Stromal cell of bone marrow (primary cell): ENCODE measurements at places on chromosomes 2 and 18.
A peak's percentile ranks its signal among the peaks of the same experiment; 100 is the strongest.

DNA sequence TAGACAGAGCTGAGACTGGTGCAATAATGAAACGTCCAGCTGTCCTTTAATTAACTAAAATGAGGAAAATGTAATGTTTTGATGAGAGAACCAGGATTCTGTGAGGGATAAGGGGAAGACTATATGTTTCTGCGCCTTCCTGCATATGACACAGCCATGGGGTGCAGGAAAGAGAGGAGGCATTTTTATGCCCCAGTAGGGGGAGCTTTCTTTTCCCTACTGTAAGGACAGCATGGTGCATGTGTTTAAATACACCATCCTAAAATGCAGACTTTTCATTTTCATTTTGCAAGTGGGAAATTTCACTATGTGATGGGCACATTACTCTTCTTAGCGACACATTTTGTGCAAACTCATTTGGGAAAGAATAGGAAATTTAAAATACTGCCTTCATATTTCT lies 446.1 kb downstream of the ARHGAP15 start:
- no peak for DNase-seq

GRCh38 chr2:20231598-20232026 lies 6.7 kb upstream of the SDC1 start:
- DNase-seq, result no peak

DNA sequence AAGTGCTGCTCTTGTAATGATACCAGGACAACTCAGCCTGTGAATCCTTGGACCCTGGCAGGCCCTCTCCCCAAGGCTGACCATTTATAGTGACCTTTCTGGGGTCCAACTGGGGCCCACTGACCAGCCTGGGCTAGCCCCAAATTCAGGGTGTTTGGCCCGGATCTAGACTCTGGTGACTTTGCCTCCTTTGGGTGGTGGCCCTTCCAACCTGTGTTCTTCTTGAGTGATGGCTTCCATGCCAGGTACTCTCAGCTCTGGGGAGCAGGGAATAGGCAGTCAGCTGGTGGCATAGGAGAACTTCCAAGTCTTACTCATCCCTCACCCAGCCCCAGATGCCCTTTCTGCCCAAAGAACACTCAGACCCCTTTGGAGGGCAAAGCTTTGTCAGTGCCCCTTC lies 10.3 kb downstream of the MYO7B start:
- no peak for DNase-seq

DNA sequence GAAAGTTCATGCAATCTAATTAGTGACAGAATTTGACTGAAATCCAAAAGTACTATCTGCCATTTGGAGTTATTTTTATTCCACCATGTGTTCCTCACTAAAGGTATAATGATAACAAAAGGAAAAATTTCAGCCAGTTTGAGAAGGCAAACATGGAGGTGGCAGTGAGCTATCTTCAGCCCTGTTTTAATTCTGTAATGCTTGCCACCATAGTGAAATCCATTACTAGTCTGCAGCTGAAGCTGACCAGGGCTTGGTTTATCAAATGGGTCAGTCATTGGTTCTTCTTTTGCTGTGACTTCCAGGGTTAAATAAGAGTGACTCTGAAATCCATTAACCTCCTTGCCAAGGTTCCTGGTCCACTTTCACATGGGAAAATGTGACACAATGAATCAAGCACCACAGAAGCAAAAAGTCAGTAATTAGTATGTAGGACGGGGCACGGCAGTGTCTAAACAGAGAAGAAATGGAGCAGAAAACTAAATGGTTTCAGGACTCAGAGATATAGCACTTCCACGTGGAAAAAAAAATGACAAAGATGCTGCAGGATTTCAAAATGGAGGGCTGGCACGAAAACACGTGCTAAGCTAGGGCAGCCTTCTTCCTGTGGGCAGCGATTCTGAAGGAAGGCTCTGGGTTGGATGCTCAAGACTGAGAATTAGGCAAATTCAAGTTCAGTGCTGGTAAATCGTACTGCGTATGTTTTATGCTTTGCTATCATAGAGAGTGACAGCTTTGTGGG lies 87.2 kb downstream of the EPHA4 start:
- DNase-seq, result no peak

DNA sequence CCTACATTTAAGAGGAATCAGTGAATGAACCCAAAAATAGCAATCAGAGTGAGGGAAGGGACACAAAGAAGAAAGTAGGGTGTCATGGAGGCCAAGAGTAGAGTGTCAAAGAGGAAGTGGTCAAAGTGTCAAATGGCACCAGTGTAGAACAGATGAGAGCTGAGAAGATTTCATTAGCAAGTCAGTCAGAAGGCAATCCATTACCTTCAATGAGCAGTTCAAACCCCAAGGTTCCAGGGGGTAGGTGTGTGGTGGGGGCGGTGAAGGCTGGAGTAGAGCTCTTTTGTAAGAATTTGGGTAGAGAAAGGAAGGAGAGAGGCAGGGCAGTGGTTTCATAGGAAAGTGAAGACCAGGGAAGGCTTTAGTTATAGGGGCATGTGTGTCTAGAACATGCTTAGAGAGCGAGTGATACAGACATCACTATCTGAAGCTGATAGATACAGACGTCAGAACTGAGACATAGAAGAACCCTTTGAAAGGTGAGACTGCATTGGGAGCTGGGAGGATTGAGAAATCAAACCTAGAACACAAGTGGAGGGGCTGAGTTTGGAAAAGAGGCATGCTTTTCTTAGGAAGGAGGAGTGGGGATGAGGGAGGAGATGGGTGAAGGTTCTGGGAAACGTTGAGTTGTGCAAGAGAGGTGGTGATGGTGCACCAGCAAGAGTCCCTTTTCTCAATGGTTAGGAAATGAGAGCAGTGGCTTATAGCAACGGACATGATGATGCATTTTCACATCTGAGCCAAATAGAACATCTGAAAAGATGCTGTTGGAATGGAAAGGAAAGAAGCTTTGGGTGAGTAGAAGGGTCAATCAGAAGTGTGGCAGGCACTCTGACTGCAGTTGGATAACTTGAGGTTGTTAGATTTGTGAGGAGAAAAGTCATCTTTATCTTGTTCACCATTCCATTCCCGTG lies 48.9 kb upstream of the IL1RL1 start:
- DNase-seq, result no peak

DNA sequence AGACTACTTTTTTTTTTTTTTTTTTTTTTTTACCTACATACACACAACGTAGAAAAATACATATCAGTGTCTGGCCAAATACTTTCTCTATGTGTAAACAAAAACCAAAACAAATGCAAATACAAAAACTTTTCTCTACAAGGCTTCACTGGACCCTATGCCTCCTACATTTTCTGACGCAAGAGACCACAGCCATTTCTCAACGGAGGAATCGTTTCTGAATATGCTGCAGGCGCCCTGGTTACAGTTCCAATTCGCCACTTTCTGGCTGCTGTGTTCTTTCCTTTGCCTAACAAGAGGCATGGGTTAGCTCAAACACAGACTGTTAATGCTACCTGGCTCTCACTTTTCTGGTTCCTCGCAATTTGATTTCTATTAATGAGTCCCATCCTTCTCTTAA lies 96.4 kb downstream of the EPB41L3 start:
- no peak for DNase-seq

DNA sequence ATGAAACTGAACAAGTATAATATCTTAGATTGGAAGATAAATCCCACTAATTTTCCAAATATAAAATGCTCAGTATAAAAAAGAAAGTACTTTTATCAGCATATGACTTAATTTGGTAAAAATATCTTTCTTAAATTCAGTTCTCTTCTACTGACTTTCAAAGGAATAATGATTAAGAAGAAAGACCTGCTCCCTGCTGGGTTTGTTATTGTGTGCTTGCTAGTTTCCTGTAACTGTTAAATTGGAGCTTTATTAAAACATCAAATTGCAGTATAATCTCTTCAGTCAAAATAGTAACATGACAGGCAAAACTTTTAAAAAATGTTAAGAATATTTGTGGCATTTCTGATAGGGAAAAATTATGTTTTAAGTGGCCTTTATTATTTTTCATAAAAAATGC lies 1317.4 kb upstream of the CDH2 start:
- DNase-seq, result no peak

- no peak for DNase-seq
Measured at GRCh38 chr2:147927053-147927588, 82.3 kb downstream of the ACVR2A start.

GRCh38 chr2:181120625-181121024 lies 140.2 kb downstream of the UBE2E3 start:
- no peak for DNase-seq

DNA sequence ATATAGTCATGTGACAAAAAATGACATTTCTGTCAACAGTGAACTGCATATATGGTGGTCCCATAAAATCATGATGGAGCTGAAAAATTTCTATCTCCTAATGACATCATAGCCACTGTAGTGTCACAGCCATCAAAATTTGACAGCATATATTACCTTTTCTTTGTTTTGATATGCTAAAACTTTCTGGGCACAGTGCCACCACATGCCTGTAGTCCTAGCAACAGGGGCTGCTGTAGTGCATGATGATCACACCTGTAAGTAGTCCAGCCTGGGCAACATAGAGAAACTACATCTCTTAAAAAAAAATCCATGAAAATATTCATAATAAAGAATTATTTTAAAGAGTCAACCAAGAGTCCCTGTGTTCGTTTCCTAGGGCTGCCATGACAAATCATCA lies 155.5 kb upstream of the SERTAD2 start:
- DNase-seq, result no peak

GRCh38 chr2:187403568-187404260 lies 44.3 kb downstream of the CALCRL start:
- DNase-seq, result no peak

GRCh38 chr18:59308248-59308937 lies 10.1 kb downstream of the CPLX4 start:
- peak; percentile 41 for DNase-seq

DNA sequence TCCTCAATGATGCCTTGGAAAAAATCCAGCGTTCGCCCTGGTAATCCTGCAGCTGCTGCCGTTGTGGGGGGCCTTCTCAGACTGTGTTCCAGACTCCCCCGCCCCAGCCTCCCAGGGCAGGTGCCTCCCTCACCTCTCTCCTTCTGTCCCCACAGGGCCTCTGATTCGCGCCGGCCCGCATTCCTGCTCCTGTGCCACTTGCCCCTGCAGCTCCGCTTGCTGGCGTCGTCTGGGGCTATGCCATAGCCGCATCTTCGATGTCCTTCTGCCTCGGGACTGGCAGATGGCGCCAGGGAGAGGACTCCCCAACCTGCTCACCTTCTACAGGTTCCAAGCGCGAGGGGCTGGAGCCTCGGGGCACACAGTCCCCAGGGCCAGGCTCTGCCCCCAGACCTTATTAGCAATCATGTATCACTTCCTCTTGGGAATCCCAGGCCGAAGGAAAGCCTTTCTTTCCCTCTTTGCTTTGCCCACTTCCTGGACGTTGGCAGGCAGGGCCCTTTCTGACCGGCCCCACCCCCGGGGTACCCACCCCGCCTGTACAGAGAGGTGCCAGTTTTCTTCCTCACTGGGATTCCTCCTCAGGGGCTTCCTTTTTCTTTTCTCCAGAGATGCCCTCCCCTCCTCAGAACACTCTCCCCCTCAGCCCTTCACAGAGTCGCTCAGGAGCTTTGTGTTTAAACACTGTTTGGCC lies 4.4 kb downstream of the SPATA3 start:
- no peak for DNase-seq

DNA sequence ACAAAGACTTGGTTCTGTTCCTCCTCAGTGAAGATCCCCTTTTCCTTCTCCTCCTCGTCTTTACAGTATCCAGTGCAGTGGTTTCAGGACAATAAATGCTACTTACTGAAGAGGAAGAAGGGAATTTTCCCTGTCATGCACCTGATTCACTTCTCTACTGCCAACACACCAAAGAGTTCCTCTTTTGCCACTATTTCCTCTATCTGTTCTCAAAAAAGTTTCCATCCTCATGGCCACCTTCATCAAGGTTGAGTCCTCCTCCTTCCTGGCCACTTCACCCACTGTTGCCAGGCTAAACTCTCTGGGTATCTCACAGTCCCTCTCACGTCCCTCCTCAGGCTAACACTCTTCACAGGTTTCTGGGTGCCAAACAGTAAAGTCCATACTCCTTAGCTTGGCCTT lies 41.7 kb downstream of the PLEKHM3 start:
- DNase-seq, result no peak

- no peak for DNase-seq
Measured at GRCh38 chr18:9401176-9401575, 66.6 kb downstream of the TWSG1 start.

DNA sequence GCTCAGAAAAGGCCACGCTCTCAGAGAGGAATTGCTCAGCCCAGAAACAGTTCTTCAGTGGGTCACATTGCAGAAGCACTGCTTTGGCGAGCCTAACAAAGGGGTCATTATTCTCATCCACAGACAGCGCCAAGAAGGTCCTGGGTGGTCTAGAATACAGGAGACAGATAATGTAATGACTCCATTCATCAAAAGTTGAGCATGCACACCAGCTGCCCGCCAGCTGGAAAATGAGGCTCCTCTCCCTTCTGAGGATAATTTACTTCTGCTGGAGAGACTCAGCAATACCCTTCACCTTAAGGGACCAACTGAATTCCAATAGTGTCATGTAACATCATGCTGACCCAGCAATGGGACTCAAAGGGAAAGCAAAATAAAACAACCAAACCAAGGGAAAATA lies 79.9 kb downstream of the TRIB2 start:
- no peak for DNase-seq

- no peak for DNase-seq
Measured at GRCh38 chr2:127185093-127185492, 35.0 kb downstream of the CYP27C1 start.

- DNase-seq, result peak; percentile 22
Measured at GRCh38 chr2:172704072-172704936, 31.3 kb upstream of the RAPGEF4 start.

- no peak for DNase-seq
Measured at GRCh38 chr2:84939426-84940087, 31.4 kb upstream of the KCMF1 start.

- no peak for DNase-seq
Measured at GRCh38 chr2:202408546-202409140, 32.5 kb downstream of the BMPR2 start.
